ENCODE measurements at places on chromosomes 3 and 15.

GRCh38 chr15:66854012-66854965, 152.3 kb downstream of the SMAD6 start:
- no peak for DNase-seq

GRCh38 chr3:196502775-196503195, 783 bp downstream of the RNF168 start:
- peak; percentile 59 for DNase-seq

DNA sequence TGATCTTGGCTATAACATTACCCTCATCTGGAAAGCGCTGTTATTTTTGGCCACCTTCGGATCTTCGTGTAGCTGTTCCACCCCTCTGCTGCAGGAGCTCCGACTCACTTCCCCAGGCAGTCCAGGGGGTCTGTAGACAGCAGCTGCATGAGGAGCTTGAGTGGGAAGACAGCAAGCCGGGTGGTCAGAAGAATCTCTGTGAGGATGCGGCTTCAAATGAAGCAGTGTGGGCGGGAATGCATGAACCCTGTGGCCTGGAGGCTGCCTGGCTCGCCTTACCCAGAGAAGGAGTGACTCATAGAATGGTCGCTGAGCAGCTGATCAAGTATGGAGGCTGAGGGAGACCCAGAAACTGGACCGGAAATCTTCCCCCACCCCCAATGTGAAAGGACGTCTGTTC, 45.2 kb upstream of the NR2F2 start:
- no peak for DNase-seq

GRCh38 chr3:52014613-52015012, 18.9 kb upstream of the RPL29 start:
- DNase-seq, result no peak

DNA sequence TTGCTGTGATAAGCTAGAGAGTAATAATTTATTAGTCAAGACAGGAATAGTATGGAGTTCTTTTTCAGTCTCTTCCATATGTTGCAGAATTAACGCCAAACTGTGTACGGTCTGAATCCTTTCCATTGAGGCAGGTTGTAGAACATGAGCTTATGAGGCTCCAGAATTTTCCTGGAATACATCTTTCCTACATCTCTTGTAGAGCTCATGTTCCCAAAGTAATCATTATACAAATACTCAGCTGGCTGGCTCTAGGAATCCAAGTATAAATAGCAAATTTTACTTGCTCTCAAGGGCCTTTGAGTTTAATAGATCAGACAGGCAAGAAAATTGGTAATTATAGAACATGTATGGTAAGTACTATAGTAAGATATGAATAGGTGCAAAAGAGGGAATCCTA, 419.4 kb downstream of the RBMS3 start:
- DNase-seq, result no peak

GRCh38 chr15:29952225-29952624, 130.0 kb upstream of the TJP1 start:
- no peak for DNase-seq

DNA sequence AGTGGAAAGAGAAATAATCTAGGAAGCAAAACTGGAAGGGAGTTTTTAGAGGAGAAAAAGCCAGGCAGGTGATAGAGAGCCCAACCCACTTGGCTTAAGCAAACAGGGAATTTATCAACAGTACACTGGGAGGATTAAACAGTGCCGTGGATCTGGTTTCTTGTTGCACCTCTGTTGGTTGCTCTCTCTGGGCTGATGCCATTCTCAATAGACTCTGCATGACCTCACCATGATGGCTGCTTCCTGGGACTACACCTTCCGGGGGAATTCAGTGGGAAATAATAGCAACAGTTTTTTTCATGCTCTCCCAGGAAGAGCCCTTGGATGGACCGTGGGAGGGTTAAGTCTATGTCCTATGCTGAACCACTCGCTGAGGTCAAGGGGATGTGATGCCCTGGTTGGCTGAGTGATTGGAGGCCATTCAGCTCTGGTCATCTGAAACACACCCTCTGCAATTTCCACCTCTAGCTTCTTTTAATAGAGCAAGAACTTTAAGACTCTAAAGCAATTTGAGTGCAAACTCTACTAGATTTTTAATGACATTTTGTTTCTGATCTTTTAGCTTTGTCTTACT, 74.2 kb downstream of the EPHB1 start:
- DNase-seq, result no peak

DNA sequence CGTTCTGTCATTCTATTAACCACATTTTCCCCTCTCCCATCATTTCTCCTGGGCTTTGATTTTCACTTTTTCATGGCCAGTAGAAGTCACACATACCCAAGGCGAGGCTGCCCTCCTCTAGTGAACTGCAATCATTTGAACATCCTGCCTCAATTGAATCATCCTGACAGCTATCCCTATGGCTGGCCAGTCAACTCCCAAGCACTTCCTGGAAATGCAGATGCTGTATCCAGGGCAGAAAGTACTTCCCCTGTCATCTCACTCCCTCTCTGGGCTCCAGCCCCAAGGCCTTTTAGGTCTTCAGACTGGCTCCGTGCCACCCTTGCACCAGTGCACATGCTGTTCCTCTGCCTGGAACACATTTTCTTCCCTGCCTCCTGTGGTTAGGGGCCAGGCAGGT, 738.3 kb upstream of the CFAP20DC start:
- DNase-seq, result no peak

GRCh38 chr15:51737522-51738305, at the start of gene LYSMD2:
TSS of gene LYSMD2 (minus strand) at chr15:51737655. CDS start at chr15:51737622, 33 bp downstream.
- peak; percentile 73 for DNase-seq

DNA sequence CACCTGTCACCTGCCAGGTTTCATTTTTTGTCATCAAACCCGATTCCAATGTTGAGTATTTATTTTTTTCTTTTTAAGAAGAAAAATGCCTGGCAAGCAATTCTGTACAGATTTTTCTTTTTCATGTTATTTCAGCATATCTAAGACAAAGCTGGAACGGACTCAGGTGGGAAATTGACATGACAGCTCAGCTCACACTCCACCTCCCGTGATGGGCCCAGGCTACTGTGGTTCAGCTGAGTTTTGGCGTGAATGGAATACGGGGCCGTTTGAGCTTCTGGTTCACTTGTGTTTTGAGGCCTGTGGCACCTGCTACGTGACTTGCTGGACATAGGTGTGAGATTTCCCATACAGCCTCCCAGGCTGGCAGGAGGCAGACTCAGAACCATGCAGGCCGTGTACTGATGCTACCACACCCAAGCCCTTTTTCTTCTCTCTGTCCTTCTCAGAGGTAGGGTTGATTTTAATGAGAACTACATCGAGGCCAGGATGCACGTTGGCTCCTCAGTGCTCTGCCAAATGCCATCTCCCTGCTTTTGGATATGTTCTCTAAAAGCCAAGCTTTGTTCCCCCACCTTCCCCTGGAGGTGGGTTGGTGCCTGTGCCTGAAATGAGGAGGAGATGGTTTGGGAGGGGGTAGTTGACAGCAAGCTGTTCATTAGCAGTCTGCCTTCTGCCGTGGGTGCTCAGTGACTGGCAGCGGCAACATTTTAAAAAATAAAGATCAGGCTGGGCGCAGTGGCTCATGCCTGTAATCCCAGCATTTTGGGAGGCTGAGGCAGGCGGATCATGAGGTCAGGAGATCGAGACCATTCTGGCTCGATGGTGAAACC, 48.7 kb downstream of the TRAK1 start:
- DNase-seq, result no peak

DNA sequence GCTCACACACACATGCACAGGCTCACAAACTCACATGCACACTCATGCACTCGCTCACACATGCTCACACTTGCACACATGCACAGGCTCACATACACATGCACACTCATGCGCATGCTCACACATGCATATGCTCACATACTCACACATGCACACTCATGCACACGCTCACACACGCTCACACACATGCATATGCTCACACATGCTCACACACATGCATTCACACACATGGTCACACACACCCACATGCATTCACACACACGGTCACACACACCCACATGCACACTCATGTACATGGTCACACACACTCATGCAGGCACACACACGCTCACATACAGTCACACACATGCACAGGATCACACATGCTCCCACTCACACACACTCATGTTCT, 132.8 kb upstream of the SMAD3 start:
- DNase-seq, result no peak

- DNase-seq, result no peak
Measured at GRCh38 chr3:114707252-114707860, 413.5 kb downstream of the TIGIT start.

DNA sequence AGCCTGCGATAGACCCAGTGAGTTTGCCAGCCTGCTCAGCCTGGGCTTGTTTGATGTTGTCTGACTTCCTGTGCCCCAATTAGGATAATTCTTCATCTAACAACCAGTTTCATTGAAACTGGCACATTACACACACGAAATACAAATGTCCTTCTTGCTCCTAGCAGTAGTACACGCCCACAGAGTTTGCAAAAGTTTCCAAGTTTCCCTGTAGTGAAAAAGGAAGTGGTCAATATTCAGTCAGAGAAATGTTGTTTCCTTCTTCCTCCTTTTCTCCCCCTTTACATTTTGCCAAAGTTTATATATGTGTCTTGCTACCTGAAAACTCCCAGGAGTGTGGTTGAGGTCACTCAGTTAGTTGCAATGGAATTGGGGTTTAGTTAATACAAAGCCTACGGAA, 58.4 kb upstream of the LRTM1 start:
- no peak for DNase-seq

DNA sequence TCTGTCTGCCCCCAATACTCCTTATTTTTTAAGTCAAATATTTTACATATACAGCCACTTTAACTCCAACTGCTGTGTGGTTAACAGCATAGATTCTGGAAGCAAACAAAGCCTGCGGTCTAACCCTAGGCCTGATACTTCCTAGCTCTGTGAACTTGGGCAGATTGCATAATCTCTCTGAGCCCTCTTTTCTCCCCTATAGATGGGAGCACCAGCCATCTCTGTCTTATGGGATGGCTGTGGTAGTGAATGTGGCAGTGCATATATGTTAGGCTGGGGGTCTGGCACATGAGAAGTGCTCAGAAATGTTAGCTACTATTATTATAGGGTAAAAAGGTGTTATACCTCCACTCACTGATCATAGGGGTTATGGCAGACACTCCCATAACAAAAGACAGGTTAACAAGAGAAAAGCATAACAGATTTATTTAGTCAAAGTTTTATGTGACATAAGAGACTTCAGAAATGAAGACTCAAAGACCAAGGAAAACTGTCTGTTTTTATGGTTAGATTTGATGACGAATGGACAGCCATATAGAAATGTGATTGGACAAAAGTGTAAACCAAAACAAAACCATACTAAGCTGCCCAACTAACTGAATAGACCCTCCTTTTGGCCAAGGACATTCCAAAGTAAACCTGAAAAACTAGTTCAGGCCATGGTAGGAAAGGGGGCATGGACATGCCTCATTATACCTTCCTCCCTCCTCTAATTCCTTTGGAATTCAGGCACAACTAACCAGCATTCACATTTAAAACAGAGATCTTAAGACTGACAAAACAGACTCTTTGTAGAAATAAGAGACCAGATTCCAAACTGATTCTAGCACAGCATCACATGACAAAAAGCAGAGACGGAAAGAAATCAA, 53.9 kb upstream of the DAZL start:
- no peak for DNase-seq

DNA sequence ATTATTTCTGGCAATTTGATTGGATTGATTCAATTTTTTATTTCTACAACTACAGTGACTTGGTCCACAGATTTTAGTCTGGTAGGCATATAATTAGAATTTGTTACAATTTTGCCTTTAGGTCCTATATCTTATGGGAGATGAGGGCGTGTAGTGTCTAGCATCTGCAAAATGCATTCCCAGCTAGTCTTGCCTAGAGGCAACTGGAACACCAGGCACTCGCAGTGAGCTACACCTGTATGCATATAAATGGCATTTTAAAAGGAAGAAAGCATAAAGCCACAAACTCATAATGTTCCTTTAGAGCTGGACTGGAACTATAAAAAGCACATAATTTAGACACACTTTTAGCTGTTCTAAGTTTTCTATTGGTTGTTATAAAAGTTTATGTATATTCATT, 17.9 kb upstream of the SPPL2A start:
- no peak for DNase-seq

DNA sequence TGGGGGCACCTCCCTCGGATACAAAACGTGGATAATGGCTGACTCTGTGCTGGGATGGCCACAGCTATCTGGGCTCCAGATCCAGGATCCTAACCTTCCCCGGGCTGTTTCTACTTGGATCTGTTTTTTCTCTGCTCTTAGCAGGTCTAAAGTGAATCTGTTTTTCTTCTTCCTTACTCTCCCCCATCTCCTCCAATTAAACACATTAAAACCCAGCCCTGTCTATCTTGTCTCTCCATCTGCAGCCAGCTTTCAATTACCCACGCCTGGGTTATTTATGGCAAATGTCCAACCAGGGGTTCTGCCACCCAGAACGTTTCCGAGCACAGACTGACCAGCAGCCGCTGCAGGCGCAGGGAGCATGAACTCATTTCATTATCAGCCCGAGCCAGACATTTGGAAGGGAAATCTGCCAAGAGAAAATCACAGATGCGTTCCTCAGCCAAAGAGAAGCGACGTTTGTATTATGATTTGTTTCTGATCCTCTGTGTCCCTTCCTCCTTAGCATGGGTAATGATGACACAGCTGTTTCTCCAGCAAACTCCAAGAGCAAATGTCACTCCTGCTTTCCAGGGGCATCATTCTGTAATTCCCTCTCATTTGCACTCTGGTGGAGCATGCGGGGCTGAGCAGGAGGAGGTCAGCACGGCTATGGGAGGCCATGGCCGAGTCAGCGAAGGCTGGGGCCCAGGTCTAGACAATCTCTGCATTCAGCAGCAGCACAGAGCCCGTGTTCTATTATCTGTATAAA, 42.0 kb downstream of the UMPS start:
- DNase-seq, result no peak

DNA sequence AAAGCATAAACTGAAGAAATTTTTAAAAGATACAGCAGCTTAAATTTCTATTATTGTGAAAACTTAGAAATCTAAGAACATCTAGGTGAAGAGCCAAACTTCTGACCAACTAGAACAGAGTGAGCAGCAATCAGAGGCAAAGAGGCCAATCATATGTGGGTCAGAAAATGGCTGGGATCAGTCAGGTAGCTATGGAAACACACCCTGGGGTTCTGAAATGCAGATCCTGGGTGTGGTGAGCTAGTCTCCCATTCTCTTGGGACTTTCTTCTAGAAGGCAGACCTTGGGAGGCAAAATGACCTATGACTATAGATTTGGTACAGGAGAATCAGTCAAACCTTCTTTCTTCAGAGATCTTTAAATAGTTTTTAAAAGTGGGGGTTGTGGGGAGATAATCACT, 385.8 kb downstream of the TBC1D5 start:
- DNase-seq, result no peak

GRCh38 chr3:141462176-141462859, 24.5 kb upstream of the RASA2 start:
- DNase-seq, result no peak

DNA sequence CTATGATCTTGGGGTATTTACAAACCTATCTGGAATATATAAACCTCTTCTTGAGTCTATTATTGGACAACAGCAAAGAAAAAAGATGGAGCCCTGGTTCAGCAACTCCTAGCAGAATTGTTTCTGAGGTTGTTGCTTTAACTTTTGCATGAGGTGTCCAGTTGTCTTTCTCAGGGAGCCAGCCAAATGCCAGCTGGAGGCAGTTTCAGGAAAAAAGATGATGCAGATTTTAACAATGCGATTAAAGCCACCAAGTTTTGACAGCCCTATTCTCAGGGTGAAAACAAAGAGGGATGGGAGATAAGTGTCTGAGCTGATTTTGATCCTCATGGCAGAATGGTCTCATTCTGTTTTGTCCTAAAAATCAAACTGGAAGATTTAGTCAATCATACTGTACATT, 181.6 kb upstream of the RASGRP1 start:
- DNase-seq, result no peak
